ENCODE measurements at places on chromosomes 4 and X.

GRCh38 chr4:71827826-71828225 is 43.9 kb upstream of the GC start:
- no peak for DNase-seq

GRCh38 chrX:125769628-125770027 is 396.5 kb downstream of the DCAF12L2 start:
- DNase-seq, result no peak

GRCh38 chr4:182240161-182241130 is 2.8 kb upstream of the TENM3 start:
- no peak for DNase-seq

GRCh38 chrX:50705042-50705441 is 109.0 kb downstream of the SHROOM4 start:
- no peak for DNase-seq
